ELF-1 (cell line): ENCODE measurements at places on chromosomes 16 and 17.

DNA sequence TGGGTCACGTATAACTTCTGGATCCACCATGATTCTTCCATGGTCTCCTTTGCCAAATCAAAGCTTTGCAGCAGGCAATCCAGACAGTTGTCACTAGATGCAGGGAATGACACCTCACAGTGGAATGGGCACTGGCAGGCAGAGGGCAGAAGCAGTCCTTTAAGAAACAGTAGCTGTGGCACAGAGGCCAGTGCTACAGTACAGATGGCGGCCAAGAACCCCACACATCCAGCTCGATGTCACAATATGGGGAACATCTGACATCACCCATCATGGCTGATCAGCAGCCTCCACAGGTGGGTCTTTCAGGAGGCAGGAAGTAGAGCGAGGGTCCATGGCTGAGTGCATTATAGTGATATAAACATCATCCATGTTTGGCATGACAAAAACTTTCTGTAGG is 18.8 kb upstream of the ERN1 start:
- DNase-seq = peak; percentile 17

DNA sequence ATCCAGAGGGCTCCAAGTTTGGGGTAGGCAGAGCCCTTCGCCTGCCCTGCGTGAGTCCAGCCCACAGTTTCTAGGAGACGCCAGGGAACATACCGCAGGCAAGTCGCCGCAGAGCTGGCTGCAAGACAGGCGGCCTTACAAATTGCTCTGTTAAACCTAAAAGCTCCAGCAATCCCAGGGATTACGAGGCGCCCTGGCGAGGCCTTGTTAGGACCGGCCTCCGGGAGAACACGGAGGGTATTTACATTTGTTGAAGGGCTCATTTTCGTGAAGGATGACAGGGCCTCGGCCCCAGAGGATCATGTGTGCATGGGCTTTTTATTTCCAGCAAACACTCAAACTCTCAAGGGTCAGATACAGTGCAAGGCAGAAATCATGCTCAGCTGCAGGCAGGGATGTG is 77.6 kb upstream of the FOXF1 start:
- peak; percentile 51 for DNase-seq

- no peak for DNase-seq
Measured at GRCh38 chr16:67146523-67147357, 4.1 kb downstream of the B3GNT9 start.

DNA sequence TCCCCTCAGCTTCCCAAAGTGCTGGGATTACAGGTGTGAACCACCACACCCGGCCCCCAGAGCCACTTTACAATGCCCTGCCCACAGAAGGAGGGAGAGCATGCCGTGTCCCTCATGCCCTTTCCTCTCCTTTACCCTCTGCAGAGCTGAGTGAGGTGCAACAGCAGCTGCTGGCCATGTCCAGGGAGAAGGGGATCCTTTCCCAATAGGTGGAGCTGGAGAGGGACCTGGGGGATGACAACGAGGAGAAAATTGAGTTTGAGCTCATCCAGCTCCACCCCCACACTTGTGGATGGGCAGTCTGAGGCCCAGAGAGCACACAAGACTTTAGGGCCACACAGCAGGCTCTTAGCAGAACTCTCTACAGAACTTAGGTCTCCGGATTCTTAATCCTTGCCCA is 7.9 kb upstream of the GSDMA start:
- DNase-seq = no peak

GRCh38 chr16:78980825-78981224 is 619.7 kb downstream of the MAF start:
- no peak for DNase-seq

DNA sequence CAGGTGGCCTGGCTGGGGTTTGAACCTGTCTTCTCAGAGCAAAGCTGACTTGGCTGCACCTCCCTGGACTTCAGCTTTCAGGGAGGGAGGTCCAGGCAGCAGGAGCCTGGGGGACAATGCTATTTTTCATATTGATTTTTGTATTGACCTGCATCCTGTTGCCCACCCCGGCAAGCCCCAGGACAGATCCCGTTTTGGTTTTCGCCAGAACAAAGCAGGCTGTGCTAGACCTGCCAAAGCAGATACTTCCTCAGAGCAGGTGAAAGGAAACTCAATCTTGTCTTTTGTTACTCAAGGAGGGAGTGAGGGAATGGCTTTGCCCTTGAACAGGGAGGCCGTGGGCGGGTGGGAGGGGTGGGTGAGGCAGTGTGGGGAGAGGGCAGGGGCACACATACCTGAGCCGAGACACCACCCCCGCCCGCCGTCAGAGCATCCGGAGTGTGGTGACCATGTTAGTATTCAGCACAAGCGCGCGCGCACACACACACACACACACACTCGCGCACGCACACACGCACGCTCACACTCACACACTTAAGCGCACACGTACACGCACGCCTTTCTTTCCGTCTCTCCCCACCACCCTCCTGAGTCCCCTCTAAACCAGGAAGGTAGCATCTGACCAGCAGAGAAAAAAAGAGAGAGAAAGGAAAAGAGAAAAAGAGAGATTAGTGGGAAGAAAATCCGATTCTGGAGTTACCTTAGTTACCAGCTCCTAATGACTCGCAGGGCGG is 59.5 kb downstream of the RAI1 start:
- peak; percentile 31 for DNase-seq

DNA sequence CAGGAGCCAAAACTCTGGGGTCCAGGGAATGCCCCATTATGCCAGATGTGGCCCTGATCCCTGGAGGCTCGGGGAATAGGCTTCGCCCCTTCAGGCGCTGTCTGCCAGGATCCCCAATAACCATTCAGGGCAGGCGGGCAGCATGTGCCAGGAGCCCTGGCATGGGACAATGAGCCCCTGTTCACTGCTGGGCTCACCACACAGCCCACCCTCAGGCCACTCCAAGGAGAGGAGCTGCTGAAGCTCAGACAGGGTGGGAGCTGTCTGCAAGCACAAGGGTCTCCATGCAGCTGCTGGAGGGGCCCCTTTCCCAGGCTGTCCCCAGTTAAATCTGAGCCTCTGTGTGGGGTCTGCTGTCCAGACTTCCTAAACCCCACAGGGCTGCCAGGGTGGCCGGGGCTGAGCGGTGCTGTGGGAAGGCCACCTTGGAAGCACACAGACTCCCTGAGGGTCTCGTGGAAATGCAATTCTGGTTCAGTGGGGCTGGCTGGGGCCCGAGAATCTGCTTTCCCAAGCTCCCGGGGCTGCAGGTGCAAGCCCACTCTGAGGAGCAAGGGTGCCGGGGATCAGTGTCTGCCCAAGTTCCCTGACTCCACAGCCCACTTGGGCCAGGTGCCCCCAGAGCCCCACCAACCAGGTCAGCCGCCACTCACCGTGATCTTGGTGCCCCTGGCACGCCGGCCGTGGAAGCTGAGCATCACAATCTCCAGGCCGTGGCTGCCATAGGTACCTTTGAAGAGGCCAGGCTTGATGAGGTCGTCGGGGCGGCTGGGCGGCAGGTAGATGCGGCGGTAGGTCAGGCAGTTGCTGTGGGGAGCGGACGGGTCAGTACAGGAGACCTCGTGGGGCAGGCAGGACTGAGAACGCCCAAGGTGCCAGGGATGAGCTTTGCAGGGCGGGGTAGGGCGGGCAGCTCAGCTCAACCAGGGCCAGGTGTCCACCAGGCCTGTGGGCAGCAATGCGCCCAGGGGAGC is 17.7 kb upstream of the C16orf95 start:
- no peak for DNase-seq

- DNase-seq = peak; percentile 28
Measured at GRCh38 chr17:40350689-40351358, 13.7 kb downstream of the GJD3 start.

GRCh38 chr17:29207975-29208374 is 27.8 kb upstream of the MYO18A start:
- DNase-seq = peak; percentile 23

DNA sequence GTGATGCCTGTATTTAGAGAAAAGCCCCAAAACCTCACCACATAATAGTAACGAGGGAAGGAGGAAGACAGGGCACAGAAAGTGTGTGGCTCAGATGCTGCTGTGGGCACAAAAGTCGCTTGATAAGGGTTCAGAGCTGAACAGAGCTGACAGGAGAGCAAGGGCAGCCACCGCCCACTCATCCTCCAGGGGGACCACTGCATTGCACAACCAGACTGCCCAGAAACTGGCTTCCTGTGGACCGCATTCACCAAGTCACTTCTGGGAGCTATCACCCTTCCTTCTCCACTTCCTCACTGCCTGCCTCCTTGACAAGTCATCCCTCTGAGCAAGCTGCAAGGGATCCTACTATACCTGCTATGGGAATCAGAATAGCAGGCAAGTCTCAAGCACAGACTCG is 512.4 kb upstream of the CDH11 start:
- peak; percentile 21 for DNase-seq
